ENCODE measurements at places on chromosomes 12 and 14. TPM values are rescaled to one million over a fixed set of nuclear protein-coding genes. Genes with fewer than 3 reads are reported as not detected.

Gene CMA1
- 2.8 TPM for total RNA-seq

- no peak for DNase-seq
Observed at GRCh38 chr14:99573436-99574098, 30.4 kb downstream of the CCDC85C start.

Gene PHLDA1
- 25.9 TPM for total RNA-seq

DNA sequence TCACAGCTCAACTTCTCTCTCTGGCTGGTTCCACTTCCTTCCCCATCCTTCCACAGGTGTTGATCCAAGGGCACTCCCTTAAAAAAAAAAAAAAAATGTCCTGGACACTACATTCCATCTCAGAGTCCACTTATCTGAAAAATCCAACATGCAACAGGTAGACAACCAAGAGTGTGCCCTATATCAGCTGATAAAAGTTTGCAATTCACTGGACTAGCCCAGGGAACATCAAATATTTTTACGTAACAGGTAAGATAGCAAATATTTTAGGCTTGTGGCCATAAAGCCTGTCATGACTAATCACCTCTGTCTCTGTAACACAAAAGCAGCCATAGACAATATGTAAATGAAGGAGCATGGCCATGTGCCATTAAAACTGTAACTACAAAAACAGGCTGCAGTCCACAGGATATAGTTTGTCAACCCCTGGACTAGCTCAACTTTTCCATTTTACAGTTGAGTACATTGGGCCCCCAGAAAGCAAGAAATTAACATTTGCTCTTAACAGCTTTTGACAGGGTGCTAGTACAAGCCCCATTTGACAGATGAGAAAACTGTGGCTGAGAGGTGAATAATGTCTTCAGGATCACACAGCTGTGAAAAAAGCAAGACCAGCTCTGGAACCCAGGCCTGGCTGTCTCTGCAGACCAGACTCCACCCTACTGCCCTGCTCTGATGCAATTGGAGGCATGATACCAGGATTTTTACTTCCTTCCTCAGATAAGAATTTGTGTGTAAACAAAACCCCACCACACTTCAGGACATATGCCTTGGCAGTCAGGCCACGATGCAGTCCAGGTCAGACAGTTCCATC lies 68.9 kb downstream of the CMKLR1 start:
- no peak for DNase-seq

Gene HOXC13
- total RNA-seq: 0.32 TPM

Gene RNU4-1
- 2,225 TPM for total RNA-seq

DNA sequence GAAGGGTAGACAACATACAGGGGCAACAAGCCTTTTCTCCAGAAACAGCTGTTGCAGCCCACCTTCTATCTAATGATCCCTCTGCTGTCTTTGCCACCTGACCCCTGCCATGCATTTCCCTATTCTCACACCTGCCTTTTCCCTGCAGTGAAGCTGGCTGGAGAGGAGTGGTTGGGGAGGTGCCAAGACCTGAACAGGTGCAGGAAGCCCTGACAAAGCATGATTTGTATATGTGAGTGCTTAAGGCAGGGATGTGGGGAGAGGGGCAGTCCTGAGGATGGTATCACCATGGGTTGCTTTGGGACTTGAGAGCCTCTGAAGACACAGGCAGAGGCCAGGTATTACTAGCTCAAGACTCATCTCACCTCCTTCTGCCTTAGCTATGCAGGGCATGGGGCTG lies 2.9 kb upstream of the PFDN5 start:
- no peak for DNase-seq

GRCh38 chr12:113929312-113929989 lies 36.7 kb downstream of the RBM19 start:
- DNase-seq: no peak

Gene TC2N
- 284 TPM for total RNA-seq

GRCh38 chr12:52073531-52074381 lies 4.0 kb downstream of the ATG101 start:
- peak; percentile 76 for DNase-seq

DNA sequence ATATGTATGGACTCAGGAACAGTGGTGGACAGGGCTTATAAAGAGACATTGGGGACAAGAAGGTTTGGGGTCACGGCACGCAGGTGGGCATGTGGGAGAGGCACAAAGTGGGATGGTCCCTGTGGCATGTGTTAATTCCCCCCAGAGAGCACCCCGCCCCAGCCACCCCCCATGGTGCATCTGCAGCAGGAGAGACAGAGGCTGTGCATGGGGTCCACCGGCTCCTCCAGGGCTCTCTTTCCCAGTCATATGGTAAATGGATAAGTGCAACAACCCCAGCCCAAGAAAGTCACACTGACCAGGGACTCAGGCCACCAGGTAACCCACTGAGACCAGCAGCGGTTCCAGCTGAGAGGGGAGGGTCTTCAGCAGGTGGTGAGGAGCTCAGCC lies 242.1 kb downstream of the BCL11B start:
- no peak for DNase-seq

GRCh38 chr12:15662303-15662980 lies 126.7 kb downstream of the EPS8 start:
- DNase-seq: no peak

Gene CEP290
- 16.2 TPM for total RNA-seq

- no peak for DNase-seq
Observed at GRCh38 chr12:81588235-81589008, 170.7 kb downstream of the PPFIA2 start.

DNA sequence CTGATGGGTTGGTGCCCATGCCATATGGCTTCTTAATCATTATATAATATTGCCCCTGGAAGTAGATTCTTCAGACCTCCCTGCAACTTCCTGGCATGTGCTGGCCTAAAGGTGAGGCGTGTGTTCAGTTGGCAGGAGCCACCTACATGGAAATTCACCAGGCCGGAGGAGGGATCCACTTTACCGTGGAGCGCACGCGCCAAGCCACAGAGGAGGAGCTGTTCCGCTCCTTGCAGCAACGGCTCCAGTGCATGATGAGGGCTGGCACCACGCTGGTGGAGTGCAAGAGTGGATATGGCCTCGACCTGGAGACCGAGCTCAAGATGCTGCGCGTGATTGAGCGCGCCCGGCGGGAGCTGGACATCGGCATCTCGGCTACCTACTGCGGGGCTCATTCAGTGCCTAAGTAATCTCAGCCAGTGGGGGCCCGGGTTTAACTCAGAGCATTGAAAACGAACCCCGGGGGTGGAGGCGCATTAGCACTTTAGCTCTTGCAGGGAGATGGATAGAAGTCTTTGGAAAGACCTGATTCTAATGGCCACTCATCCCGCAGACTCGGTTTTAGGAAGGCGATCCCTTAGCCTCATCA lies 13.5 kb downstream of the AMDHD1 start:
- no peak for DNase-seq

DNA sequence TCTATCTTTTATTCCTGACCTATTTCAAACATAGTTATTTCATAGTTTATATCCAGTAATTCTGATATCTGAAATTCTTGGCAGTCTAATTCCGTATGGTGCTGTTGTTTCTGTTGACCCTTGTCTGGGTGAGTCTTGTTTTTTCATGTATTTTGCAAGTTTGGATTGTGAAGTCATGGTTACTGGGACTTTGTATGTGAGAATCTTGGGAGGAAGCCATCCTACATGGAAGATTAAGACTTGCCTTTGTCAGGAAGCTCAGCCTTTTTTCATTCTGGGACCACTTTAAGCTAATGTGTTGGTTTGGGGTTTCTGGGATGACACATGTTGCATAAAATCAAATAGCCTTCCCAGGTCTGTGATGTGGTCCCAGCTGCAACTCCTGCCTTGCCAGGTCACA lies 191.6 kb upstream of the E2F7 start:
- no peak for DNase-seq

Measured in aorta (tissue), 5 donors.